ENCODE measurements at places on chromosomes 7 and 10.
A peak's percentile ranks its signal among the peaks of the same experiment; 100 is the strongest.

- no peak for DNase-seq
Measured at GRCh38 chr7:135160858-135161653, 9.5 kb downstream of the CYREN start.

- DNase-seq = no peak
Measured at GRCh38 chr7:4151926-4152549, 530.1 kb upstream of the FOXK1 start.

- DNase-seq = no peak
Measured at GRCh38 chr10:6746782-6747181, 166.7 kb upstream of the PRKCQ start.

DNA sequence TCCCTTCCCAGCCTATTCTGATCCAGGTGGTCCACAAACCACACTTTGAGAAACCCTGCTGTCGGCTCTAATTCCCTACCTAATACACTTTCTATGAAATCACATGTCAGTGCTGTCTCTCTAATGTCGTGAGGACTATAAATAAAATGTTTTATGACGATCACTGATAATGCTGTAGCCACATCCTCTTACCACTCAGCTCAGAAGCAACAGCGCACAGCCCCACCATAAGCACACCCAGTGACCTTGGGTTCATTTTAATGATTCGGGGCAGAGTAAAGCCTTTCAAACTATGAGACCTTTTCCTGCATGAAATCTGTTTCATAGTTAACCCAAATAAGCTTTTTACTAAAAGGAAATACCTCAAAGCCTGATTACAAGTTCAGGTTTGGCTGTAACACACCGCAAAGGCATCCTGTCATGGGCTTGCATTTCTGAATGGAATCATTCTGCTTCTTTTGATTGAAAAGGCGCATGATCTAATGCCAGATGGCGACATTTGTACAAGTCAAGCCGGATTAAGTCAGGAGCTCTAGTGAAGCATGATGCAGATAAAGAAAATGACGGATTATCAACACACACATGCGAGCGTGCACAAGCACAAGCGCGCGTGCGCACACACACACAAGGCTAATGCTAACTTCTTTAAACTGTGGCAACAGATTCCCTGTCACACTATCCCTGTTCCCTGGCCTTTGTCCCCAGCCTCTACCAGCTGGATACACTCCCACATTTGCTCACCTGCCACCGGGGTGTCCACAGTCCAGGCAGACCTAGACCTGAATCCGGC, 180.5 kb upstream of the PDE1C start:
- no peak for DNase-seq

DNA sequence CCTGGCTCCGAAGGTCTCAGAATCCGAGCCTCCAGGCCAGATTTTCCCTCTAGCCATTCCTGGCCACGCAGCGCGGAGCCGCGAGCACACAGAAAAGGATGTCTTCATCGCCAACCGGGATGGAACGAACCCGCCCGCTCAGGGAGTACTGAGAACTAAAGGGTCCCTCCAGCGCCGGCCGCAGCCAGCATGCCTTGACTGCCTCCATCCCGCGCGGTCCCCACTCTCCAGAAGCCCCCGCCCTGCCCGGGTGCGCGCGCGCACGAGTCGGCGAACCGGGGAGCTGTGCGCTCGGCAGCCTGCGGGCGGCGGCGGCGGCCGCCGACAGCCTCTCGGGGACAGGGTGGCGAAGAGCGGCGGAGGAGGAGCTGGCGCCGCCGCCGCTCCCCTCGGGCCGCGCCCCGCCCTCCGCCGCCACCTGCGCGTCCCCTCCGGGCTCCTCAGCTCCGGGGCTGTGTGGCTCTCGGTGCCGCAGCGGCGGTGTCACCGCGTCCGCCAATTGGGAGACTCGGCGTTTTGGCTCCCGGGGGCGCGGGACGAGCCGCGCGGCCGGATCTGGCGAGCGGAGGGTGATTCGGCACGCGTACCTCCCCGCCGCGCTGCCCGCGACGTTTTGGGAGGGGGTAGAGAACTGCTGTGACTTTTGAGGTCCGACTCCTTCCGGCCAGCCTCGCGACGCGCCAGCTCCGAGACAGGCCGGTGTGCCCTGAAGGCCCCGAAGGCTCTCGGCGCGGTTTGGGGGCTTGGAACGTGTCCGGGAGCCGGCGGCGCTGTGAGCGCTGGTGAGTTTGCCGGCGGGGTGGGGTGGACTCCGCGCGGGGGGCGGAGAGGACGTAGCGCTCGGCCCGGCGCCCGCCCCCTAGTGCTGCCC, 453 bp upstream of the GALNT17 start:
- DNase-seq = peak; percentile 64

DNA sequence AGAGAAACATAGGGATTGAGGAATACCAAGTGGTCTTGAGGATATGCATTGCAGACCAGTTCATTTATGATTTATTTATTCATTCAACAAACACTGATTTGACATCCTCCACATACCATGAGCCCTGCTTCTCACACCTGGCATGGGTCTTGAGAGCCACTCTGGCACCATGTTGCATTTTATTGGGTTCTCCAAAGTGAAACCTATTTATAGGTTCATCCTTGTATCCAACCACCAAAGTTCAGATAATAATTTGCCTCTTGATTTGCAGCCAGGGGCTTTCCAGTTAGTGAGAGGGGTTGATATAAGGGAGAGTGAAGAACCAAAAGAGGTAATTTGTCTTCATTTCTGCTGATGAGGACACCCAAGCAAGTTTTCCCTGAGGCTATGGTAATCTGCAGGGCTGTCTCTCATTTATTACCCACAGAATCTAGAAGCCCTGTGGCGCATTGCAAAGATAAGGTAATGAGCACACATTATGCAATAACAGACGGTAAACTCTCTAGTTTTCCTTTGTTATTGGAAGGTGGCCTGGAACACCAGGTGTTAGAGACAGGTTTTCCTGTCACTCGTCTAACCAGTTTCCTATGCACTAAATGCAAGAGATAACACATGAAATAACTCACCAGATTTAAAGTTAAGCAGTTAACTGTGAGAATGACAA, 28.8 kb upstream of the ICA1 start:
- DNase-seq = no peak

Data from putamen (tissue), 1 donor.